ENCODE measurements at places on chromosomes 16 and 17.

DNA sequence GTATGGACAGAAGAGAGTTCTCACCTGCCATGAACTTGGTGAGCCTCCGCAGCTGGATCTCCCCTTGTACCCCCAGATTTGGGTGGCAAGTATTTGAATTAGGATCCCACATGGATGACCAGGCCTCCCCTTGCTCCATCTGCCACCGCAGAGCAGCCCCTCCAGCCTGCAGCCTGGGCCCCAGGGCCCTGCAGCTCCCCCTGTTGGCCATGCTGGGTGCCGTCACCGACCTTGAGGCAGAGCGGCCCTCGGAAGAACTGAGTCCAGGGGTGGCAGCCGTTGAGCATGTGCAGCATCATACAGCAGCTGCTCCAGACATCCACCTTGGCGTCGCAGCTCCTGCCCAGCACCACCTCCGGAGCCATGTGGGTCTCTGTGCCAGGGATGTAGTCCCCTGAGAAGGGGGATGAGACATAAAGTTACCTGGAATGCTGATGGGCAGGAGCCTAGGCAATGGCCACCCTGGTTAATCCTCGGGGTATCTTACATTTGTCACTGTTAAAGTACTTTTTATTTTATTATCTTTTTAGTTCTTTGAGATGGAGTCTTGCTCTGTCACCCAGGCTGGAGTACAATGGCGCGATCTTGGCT lies 9.0 kb upstream of the SPATA32 start:
- DNase-seq = no peak

GRCh38 chr16:81814751-81815428 lies 35.8 kb downstream of the PLCG2 start:
- no peak for DNase-seq

DNA sequence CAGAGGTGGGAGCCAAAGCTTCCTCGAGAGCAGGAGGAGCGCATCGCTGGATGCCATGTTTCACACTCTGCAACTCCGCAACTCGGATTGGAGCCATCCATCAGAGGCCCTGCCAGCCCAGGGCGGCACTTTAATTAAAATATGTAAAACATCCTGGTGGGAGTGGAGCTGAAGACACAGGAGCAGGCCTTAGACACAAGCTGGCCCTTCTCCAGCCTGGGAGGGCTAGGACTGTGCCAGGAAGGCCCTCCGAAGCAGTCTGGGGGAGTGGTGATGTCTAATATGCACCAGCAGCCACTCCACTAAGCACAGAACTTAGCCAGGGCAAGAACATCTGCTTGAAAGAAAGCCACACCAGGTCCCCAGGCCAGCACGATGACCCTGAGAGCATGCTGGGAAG lies 5.8 kb upstream of the CCDC182 start:
- no peak for DNase-seq

- DNase-seq = no peak
Observed at GRCh38 chr16:82031116-82032084, 3.7 kb upstream of the HSD17B2 start.

DNA sequence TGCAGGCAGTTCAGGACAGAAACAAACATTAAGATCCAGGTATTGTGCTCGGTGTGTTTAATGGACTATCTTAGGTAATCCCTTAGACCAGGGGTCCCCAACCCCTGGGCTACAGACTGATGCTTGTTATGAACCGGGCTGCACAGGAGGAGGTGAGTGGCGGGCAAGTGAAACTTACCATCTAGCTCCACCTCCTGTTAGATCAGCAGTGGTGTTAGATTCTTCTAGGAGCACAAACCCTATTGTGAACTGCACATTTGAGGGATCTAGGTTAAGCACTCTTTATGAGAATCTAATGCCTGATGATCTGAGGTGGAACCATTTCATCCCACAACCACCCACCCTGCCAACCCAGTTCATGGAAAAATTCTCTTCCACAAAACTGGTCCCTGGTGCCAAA lies 37.8 kb upstream of the ASIC2 start:
- DNase-seq = no peak

DNA sequence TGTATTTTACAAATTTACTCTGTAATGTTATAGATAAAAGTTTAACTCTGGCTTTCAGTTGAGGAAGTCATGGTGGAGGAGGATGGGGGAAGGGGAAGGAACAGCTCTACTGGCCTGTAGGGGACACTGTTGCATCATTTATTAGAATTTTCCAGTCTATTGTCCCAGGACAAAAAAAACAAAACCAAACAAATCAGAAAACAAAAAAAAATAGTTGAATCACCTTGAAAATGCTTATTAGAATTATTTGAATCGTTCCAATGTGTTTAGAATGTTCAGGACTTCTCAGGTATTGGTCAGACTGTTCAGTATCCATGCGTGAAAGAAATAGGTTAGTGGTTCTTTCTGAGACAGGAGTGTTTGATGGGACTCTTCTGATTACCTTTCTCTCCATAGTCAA lies 242.0 kb downstream of the FTO start:
- DNase-seq = no peak

- no peak for DNase-seq
Observed at GRCh38 chr17:79948406-79948944, 87.2 kb downstream of the TBC1D16 start.

DNA sequence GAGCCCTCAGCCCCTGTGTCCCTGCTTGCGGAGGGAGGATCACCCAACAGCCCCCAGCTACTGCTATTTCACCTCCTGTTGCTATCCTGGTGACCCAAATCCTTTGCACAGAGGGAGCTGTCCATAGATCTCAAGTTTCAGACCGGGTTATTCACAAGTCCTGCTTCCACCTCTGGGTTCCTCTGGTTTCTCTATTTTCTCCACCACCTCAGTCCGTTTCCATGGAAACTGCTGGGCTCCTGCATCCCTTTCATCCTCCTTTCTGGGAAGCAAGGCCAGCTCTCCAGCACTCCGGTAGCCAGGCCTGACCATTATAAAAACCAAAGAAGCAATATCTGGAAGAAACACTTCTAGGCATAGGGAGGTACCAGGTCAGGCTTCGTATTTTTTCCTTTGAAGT lies 4.8 kb upstream of the CALB2 start:
- no peak for DNase-seq

DNA sequence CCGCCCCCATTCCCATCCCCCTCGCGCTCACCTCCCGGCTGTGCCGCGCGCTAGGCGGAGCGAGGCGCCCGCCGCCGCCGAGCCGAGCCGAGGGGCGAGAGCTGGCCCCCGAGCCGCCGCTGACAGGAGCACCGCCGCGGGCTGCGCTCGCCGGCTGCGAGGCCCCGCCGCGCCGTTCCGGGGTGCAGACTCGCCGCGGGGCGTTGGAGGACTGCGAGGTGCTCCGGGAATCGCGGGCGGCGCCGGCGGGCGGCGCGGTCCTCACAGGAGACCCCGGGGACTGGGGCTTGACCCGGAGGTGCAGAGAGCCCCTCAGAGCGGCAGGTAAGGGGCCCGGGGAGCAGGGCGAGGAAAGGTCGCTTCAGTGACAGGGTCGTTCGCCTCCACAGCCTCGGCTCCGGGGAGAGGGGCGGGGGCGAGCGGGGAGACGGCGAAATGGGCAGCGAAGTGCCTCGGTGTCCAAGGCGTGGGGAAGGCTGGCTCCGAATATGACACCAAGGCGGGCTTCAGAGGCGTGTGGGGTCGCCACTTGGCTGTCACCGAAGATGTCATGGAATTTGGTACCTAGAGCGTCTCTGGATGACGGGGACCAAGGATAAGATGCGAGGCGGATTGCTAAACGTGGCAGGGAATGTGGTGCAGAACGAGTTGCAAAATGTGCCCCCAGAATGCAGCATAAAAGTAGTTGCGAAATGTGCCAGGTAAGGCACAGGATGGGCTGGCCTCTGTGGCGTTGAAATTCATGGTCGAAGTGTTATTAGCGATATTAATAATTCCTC lies 580 bp downstream of the TANC2 start:
- DNase-seq = no peak

GRCh38 chr17:71402661-71403141 lies 718.1 kb upstream of the SOX9 start:
- DNase-seq = no peak

GRCh38 chr17:29707212-29707571 lies 84.5 kb upstream of the CORO6 start:
- no peak for DNase-seq

DNA sequence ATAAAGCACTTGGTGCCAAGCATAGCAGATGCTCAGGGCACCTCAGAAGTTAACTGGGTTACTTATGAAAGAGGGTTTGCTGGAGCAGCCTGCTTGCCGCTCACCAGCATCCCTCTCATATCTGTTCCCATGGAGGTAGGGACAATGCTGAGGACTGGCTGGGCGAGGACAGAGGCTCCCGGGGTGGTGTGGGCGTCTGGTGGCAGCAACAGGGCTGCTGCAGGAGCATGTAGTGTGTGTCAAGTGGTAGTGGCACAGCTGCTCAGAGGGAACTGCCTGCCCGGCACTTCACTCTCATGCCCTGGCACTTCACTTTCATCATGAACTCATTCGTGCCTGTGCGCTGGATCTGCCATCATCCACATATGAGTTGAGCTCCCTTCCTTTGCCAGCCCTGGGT lies 26.9 kb upstream of the ZNHIT3 start:
- no peak for DNase-seq

DNA sequence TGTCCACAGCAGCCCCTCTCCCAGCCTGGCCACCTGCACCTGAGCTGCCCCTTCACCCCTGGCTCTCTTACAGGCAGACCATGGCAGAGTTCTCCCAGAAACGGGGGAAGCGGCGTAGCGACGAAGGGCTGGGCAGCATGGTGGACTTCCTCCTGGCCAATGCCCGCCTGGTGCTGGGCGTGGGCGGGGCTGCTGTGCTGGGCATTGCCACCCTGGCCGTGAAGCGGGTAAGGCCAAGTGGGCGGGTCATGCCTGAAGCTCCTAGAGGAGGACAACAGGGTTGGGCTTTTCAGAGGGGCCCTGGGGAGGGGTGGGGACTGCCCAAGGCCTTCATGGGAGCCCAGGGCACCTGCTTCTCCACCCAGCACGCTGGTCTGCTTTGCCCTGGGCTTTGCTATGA lies 2.2 kb downstream of the MIEF2 start:
- no peak for DNase-seq

DNA sequence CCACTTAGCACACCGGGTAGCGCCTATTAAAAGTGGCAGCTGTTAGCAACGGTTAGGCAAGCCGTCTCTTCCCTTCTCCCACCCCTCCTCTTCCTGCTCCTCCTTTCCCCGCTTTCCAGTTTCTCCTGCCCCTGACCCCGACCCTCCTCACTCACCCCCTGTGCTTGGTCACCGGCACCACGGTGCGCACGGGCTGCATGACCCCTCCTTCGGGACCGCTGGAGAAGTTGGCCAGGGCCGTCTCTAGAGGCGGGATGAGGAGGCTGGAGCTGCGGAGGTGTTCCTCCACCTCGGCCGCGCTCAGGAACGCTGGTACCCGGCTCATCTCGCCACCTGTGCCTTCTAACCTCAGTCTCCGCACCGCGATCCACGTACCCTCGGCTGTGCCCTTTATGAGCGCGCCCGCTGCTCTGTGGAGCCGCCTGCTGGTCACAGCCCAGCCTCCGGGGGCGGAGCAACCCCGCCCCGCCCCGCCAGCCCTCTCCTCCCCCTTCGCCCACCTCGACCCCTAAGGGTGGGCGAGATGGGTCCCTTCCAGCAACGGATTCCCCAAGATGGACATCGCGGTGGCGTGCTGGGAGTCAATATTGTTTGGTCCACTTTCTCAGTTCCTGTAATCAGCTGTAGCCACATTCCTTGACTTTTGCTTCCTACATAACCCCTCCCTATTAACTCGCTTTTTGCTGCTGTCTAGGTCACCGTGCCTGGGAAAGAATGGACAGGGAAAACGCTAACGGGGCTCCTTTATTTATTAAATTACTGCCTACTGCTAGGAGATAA lies at the start of gene CRYM:
CRYM (minus strand) TSS at position 364 of the 780 bp plus-strand sequence; CDS start at position 325, 39 bp downstream.
- no peak for DNase-seq

DNA sequence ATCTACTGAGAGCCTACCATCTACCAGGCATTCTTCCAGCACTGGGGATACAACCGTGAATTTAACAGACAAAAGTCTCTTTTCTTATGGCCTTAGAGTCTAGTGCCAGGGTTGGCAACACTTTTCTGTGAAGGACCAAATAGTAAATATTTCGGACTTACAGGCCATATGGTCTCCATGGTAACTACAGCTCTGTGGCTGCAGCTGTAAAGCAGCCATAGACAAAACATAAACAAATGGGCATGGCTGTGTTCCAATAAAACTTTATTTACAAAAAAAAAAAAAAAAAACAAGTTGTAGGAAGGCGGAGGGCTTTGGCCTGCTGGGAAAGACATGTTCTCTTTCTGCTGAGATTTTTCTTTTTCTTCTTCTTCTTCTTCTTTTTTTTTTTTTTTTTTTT lies 98.7 kb downstream of the ABCC12 start:
- DNase-seq = no peak

- no peak for DNase-seq
Observed at GRCh38 chr16:64339052-64339770, 782.7 kb downstream of the CDH11 start.

- no peak for DNase-seq
Observed at GRCh38 chr17:38539386-38539785, 66.4 kb downstream of the SRCIN1 start.

DNA sequence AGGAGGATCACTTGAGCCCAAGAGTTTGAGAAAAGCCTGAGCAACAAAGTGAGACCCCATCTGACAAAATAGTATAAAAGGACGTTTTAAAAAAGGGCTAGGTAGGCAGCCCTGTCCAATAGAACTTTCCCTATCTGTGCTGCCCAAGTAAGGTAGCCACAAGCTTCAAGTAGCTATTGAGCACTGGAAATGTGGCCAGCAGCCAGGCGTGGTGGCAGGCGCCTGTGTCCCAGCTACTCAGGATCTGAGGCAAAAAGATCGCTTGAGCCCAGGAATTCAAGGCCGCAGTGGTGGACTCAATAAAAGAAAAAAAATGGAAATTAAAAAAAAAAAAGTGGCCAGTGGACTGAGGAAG lies 1.5 kb upstream of the NQO1 start:
- peak; percentile 71 for DNase-seq

DNA sequence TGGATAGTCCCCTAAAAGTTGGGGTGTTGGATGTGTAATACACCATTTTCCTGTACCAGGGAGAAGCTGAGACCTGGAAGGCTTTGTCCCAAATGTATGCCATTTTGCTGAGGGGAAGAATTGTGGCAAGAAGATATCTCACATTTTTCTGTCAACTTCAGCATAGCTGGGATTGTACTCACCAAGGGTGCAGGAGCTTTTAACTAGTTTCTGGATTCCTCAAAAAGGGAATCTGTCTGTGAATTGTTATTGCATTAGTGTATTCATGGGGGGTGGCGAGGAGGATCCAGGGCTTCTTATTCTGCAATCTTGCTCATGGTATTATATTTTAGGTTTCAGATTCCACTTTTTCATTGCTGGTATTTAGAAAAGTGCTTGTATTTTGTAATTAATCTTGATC lies 208.2 kb upstream of the MYOCD start:
- DNase-seq = no peak

- DNase-seq = no peak
Observed at GRCh38 chr17:76855105-76855504, 13.1 kb upstream of the MGAT5B start.

DNA sequence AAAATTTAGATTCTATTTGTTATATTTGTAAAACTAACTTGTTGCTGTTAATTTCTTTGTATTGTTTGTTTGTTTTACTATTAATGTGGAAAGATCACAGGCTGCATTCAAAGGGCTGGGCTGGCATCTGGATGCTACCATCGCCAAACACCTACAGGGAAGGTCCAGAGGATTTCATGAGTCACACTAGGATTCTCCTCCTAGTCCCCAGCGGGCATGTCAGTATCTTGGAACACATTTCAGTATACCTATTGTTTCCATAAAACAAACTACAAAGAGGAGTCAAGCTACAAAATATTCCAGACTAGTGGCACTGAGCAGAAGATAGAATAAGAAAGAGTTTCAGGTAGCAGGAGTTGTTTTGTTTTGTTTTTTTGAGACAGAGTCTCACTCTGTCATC lies 55.3 kb downstream of the NOG start:
- no peak for DNase-seq
